ENCODE measurements at places on chromosomes 1 and 21. TPM values are rescaled to one million over a fixed set of nuclear protein-coding genes. Genes with fewer than 3 reads are reported as not detected.

Gene FAM110D
- total RNA-seq = not detected

Gene PRMT6
- 14.4 TPM for total RNA-seq

Gene HJV
- not detected for total RNA-seq

Gene SLC5A3
- 51.0 TPM for total RNA-seq

Gene GPR25
- total RNA-seq = not detected

Gene KRTAP11-1
- total RNA-seq = not detected

Gene RIIAD1
- not detected for total RNA-seq

Gene BARHL2
- total RNA-seq = not detected

Gene PLEKHO1
- total RNA-seq = 64.0 TPM

Gene OR2G6
- total RNA-seq = not detected

Gene SETSIP
- not detected for total RNA-seq

Gene FAM72D
- total RNA-seq = 0.36 TPM

Gene LIN9
- total RNA-seq = 1.9 TPM

Gene GPR3
- total RNA-seq = 0.20 TPM

Gene PPOX
- total RNA-seq = 7.4 TPM

Gene SYNC
- 44.2 TPM for total RNA-seq

Gene RAB42
- 2.2 TPM for total RNA-seq

Gene SMPDL3B
- not detected for total RNA-seq

Gene POTED
- total RNA-seq = not detected

Gene UBASH3A
- total RNA-seq = not detected

Gene TRABD2B
- 0.59 TPM for total RNA-seq

Gene CR1
- total RNA-seq = not detected

Gene BGLAP
- 0.50 TPM for total RNA-seq

Gene BRDT
- total RNA-seq = not detected

Gene EXTL1
- total RNA-seq = 0.20 TPM

Gene SYCP1
- total RNA-seq = not detected

Gene FALEC
- 0.33 TPM for total RNA-seq

Gene NCF2
- total RNA-seq = 0.39 TPM

Gene SLFNL1
- total RNA-seq = 0.46 TPM

Gene HSPB7
- 45.2 TPM for total RNA-seq

Gene AMY2B
- total RNA-seq = 2.7 TPM

Gene CDC7
- 1.8 TPM for total RNA-seq

Gene FMO3
- 0.43 TPM for total RNA-seq

Gene LEFTY2
- total RNA-seq = 0.10 TPM

Gene SAMD11
- total RNA-seq = 1.9 TPM

Gene ARMH1
- 0.91 TPM for total RNA-seq

All from smooth muscle cell of the pulmonary artery (primary cell).